ENCODE measurements at places on chromosomes 3 and 15.

GRCh38 chr3:184284696-184285095 lies 8.9 kb downstream of the ECE2 start:
- peak; percentile 46 for DNase-seq

- DNase-seq, result no peak
Measured at GRCh38 chr3:42501681-42502428, 588 bp upstream of the VIPR1 start.

DNA sequence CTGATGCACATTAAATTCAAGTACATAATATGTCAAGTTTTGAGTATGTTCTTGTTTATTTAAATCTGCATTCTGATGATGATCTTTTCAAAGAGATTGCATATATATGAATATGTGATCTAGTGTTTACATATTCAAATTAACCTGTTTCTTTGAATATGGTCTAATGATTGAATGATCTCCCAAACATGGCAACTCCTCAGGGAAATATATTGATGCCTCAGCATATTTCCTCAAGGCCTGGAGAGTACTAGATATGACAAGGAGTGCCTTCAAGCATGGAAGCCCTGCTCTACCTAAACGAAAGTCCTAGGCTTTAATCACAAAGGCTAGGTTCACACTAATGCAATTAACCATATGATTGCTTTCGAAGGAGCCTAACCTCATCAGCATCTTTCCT lies 532.8 kb downstream of the ZIC1 start:
- no peak for DNase-seq

- DNase-seq, result no peak
Measured at GRCh38 chr15:85744579-85744978, 50.1 kb downstream of the KLHL25 start.

- DNase-seq, result no peak
Measured at GRCh38 chr3:172905451-172905850, 154.9 kb downstream of the ECT2 start.

- no peak for DNase-seq
Measured at GRCh38 chr15:76201536-76202255, 109.6 kb downstream of the ETFA start.

DNA sequence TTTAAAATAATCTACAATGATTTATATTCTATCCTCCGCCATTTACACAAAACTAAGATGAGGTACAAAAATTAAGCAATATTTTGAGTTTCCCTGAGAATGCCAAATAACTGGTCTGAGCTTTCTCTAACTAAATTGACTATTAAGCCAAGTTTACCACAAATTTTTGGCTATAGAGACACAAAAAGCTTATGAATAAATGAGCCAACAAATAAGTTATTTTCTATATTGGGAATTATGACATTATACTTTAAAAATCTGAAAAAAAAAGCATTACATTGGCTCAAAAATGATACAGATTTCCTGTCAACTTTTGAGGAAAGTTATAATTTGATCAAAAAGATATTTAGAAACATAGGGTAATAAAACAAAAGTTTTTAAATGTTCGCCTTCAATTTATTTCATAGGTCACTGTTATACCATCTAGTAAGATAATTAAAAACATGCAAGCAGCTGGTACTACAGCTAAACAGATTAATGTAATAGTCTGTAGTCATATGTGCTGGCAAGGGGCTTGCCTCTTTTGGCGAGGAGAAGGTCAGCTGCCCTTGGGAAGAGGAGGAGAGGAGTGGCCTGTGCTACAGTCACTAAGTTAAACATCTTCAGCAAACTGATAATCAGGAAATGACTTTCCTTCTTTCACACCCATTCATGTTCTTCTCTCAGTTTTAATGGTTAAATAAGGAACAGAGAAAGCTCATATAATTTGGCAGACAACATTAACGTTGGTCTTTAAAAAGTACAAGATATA lies 318.5 kb downstream of the TBC1D5 start:
- no peak for DNase-seq

- no peak for DNase-seq
Measured at GRCh38 chr3:108122276-108122675, 31.4 kb upstream of the CD47 start.

GRCh38 chr3:184602372-184603150 lies 41.0 kb downstream of the EPHB3 start:
- peak; percentile 13 for DNase-seq

GRCh38 chr15:29337156-29337959 lies 67.7 kb upstream of the NSMCE3 start:
- no peak for DNase-seq

GRCh38 chr3:156148345-156148945 lies 28.1 kb downstream of the KCNAB1 start:
- no peak for DNase-seq

DNA sequence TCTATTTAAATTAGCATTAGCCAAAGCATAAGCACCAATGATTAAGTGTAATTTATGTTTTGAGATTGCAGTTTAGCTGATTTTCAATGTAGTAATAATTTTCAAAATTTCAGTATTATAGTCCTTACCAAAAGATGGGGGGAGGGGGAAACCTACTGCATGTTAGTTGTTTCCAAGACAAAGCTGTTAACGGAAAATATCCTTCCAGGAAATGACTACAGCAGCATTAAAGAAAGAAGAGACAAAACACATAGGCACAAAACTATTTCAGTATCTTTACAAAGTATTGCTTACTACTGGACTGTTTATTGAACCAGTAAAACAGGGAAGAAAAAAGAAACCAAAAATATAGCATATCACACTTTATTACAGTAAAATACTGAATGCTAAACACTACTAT lies 10.5 kb downstream of the BNIP2 start:
- DNase-seq, result no peak

DNA sequence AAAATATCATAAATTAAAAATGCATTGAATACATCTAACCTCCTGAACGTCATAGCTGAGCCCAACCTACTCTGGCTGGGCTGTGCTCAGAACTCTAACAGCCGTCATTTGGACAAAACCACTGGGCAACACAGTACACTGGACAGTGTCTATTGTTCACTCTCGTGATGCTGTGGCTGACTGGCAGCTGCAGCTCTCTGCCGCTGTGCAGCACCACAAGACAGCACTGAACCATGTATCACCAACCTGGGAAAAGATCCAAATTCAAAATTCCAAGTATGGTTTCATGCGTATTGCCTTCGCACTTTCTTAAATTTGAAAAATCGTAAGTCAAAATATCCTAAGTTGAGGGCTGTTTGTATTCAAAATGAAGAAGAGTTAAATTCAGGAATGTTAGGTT lies 145.1 kb upstream of the CNTN4 start:
- no peak for DNase-seq

GRCh38 chr3:124834723-124835718 lies 52.1 kb downstream of the ITGB5 start:
- peak; percentile 92 for DNase-seq

DNA sequence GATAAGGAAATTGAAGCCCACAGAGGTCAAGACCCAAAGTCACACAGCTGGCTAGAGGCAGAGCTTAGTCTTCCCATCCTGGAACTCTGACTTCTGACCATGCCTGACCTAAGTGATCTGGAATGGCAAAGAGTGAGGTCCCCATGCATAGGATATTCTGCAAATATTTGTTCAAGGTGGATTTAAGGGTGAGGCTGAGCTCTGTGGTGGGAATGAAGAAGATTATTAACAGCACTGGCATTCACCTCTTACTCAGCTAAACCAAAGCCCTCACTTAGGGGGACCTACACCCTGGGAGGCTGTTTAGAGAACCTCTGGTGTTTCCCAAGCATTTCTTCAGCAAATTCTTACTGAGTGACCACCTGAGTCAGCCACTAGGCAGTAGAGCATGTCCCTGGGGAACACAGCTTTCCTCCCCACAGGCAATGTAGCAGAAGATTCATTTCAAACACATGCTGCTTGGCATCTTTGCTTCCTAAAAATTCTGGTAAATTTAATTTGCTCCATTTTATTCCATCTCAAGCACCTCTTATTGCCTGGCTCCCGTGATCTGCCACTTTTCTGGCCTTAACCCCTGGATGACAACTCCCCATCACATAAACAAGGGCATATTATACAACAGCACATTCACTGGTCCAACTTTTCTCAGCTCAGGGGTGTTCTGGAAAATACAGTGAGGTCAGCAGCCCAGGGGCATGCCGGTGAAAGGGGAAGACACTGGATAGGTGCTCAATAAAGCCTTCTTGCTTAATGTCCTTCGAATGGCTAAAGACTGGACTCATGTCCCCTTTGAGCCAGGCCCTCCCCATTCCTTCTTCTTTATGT lies 176.0 kb downstream of the ABHD5 start:
- no peak for DNase-seq

GRCh38 chr15:63190769-63191649 lies 1.6 kb downstream of the RAB8B start:
- no peak for DNase-seq

DNA sequence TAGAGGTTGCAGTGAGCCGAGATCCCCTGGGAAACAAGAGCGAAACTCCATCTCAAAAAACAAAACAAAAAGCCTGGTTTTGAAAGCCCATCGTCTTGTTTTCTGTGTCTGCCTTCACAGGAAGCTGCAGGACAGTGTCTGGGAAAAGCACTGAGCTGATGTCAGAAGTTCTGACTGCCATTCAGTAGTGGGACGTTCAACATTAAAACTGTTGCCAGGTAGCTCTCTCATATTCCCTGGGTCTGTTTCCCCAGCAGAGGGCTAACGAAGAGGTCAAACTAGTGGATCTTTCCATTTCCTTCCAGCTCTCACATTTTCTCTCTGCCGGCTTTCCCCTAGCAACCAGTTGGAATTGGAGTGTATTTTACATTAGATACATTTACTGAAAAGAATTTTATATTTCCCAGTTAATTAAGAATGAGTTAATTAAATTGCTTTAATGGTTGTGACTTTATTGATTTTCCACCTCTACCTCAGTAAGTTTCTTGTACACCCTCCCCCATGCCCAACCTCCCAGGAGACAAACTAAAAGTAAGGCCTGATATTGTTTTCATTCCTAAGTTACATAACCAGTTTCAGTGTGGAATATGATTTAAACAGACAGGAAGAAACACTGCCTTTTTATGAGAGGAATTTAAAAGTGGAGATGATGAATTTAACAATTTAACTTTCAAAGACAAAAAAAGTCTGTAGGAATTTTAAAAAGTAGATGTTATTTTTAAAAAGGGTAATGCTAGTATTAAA lies 29.9 kb downstream of the RCN2 start:
- no peak for DNase-seq

DNA sequence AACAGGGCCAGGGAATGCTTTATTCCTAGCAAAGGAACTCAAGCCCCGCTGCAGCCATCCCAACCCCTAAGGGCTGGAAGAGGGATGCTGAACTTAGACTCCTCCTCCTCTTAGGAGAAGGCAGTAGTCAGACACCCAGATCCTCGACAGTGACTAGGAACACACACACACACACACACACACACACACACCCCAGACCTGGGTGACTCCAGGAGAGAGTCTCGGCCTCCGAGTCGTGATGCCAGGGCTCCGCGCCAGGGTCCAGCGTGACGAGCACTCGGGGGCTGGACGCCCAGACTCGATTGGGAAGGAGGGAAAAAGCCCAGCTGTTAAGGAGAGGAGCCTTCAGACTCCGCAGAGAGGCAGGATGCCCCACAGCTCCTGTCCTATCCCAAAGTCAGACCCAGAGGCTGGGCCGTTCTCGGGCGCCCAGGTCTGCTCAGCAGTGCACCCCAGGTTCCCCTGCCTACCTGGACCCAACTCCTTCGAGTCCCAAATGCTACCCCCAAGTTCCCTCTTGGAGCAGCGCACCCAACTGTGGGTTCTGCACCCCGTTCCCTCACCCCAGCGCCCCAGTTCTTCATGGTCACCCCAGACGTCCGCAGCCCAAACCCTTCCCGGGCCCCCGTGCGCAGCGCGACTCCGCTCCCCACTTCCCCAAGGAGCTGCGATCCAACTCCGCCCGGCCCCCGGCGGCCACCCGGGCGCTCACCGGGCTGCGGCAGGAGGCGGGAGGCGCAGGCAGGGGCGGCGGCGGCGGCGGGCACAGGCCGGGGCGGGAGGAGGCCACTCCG lies 421 bp downstream of the BMF start:
- DNase-seq, result no peak

- DNase-seq, result peak; percentile 67
Measured at GRCh38 chr3:152405915-152406802, 137.4 kb downstream of the MBNL1 start.

DNA sequence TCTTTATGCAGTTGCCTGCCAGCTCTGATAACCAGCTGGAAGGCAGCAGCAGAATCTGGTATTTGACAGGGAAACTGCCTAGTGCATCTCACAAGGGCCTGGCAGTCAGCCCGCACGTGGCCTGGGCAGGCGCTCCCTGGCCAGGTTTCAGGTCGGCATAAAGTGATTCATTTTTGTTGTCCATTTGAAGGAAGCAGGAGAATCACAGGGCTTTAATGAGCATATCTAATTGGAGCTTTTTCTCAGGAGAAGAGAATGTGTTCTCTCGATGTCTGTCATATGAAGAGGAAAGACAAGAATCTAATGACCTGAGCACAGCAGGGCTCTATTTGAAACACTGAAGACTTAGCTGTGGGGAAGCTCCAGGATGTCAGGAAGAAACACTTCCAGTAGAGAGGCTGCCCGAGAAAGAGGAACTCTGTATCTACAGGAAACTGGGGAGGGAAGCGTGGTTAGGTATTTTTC lies 98.8 kb upstream of the MB21D2 start:
- no peak for DNase-seq

GRCh38 chr3:45604066-45604465 lies 9.5 kb downstream of the LIMD1 start:
- DNase-seq, result no peak

DNA sequence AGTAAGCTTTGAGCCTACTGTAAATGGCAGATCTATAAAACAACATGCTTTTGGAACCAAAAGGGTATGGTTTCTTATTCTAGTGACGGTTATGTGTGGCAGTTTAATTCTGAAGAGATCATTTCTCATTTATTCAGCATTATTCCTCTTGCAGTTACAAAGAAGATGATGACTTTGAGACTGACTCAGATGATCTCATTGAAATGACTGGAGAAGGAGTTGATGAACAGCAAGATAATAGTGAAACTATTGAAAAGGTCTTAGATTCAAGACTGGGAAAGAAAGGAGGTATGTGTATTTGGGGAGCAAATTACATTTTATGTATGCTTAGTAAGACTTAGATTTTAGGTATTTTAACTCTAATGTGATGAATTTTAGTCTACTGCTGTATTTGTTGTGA lies 41.5 kb downstream of the CHD2 start:
- no peak for DNase-seq

- no peak for DNase-seq
Measured at GRCh38 chr3:10357592-10358308, 36.8 kb upstream of the SEC13 start.

GRCh38 chr3:38149708-38150107 lies 11.2 kb downstream of the MYD88 start:
- DNase-seq, result no peak

DNA sequence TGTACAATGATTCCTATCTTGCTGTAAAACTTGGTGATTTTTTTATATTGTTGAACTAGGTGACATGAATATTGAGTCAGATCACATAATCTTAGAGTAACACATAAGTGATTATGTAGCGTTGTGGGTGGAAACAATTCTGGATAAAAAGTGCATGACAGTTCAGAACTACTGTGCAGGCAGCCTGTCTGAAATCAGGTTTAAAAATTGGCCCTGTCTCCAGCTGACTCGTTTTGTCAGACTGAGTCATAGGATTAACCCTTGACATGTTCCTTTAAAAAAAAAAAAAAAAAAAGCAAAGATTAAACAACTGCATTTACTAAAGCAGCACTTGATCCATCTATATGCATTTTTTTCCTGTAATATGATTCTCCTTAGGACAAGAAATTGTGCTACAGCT lies 160.0 kb upstream of the CGNL1 start:
- DNase-seq, result no peak

Measured in DMS79 treated with DMSO at 0.1 percent for 48 hours (cell line).